ENCODE measurements at places on chromosomes 7 and 10.

- no peak for DNase-seq
These were observed 130.6 kb downstream of the SPAG6 start for GRCh38 chr10:22475651-22476600.

DNA sequence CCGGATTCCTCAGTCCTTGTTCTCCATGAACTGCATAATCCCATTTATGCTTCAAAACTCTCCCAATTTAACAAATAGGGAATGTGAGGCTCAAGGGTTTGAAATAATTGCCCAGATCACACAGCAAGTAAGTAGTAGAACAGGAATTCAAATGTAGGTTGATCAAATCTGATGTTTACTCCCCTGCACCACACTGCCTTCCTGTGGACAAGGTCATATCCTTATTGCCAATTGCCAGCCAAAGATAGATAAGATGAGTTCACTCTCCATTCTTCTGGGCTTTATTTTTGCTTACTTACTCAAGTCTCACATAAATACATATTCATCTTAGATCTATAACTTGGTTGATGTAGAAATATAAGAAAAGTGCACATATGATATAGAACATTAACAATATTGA, 435.2 kb upstream of the ETV1 start:
- no peak for DNase-seq

DNA sequence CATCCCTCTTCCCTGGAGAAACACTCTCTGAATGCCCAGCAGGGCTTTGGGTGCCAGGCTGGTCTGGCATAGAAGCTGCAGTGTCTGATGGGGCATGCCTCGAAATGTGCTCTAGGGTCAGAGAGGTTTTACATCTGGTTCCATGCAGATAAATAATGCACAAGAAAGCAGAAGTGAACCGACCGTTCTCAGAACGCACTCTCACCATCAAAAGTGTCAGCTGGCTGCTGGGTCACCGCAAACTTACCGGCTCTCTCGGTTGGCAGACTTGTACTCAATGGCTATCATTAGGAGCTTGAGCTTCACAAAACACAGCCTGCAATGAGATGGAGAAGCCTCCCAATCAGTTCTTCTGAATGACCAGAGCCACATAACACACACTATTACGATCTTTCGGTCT, 610.0 kb downstream of the KCNMA1 start:
- no peak for DNase-seq

DNA sequence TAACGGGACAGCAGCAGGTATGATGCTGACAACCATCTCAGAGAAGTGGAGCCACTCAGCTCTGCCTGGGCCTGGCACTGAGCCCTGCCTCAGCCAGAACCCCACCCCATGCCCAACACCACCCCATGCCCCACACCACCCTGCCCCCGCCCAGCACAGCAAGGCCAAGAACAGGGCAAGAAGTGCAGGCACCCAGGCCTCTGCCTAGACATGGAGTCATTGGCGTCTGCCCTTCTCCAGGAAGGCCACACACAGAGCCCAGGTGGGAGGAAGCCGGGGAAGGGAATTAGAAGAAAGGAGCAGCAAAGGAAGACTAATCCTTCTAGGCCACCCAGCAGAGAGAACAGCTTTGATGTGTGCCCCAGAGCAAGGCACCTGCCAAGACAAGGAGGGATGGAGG, 18.9 kb downstream of the CAMK2G start:
- DNase-seq: no peak

DNA sequence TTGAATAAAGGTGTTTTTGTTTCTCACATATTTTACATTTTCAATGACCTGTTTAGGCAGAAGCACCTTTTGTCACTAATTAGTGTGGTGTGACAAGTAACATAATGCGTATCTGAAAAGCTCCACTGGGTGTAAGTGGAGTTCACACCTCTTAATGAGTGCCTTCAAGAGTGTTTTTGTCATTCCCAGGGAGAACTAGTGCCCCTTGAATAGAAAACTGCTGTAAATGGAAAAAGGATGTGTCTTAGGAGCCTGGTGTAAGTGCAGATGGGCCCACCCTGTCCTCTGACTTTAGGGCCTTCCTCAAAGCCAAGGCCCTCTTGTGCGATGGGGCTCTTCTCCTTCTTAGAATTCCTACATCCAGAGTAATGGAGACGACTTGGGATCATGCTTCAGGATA, 170.0 kb downstream of the MGMT start:
- DNase-seq: no peak

DNA sequence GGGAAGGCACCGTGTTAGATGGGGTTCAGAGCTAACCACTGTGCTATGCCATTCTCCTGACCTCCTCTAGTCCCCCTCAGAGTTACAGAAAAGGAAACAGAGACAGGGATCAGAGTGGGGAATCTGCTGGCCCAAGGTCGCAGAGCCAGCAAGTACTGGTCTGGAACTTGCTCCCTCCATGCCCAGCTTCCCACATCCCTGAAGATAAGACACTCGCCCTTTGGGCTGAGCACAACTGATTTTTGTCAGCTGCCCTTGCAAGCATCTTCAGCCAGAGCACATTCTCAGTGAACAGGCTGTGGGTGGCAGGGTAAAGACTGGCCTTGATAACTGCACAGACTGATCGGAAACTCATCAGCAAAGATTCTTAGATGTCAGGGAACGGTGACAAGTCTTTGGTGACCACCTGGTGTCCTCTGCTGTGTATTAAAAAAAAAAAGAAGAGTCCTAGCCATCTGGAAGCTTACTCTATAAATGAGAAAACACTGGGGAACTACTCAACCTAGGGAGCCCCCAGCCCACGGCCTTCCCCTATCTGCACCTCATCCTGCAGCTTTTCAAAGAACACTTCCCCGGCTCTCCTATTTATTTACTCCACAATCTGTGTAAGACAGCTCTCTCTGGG, 1.3 kb upstream of the SORBS1 start:
- no peak for DNase-seq

- no peak for DNase-seq
These were observed 130.7 kb downstream of the REEP3 start for GRCh38 chr10:63651864-63652263.

DNA sequence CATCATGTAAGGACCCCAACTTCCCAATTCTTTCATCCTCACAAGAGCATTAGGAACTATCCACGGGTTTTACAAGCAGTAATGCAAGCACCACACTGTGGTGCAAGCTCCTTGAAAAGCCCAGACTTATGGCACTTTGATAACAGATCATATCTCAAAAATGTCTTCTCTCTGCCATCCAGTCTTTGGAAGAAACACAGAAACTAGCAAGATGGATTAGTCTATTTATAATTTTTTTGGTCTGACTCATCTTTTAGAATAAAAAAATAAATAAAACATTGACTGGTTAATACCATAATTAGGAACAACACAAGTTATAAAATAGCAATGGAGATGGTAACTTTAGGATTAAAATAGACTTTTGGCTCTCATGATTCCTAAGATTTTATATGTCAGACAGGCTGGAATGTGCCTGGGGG, 49.0 kb upstream of the CALD1 start:
- DNase-seq: no peak

DNA sequence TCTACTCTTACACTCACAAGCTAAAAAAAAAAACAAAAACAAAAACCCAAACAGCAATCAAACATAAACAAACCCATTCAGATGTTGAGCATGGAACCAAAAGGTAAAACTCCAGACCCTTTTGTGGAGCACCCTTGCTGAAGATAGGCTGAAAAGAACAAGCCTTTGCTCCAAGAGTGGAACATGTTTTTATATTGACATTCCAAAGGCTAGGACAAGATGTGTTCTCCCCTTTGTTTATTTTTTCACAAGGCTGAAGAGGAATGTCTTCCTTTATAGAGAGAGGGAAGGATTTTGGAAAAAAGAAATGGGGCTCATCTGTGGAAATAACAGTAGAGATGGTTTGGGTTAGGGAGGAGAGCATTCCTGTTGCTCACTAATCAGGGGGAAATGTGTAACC, 87.2 kb upstream of the ELMO1 start:
- DNase-seq: no peak

- DNase-seq: no peak
These were observed 52.1 kb upstream of the TMEM72 start for GRCh38 chr10:44858988-44859387.

DNA sequence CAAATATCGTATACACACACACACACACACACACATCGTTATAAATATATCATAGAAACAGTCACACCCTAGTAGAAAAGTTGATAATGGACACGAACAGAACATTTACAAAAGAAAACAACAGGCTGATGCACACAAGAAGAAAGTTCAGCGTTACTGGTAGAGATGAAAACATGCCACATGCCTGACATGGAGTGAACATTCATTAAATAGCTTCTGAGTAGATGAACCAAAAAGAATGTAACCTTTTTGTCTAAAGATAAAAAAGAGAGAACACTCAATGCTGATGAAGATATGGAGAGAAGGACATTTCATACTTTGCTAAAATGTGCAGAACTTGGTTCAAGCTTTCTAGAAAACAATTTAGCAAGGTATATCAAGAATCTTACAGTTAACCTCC, 173.4 kb upstream of the KLF14 start:
- DNase-seq: no peak

DNA sequence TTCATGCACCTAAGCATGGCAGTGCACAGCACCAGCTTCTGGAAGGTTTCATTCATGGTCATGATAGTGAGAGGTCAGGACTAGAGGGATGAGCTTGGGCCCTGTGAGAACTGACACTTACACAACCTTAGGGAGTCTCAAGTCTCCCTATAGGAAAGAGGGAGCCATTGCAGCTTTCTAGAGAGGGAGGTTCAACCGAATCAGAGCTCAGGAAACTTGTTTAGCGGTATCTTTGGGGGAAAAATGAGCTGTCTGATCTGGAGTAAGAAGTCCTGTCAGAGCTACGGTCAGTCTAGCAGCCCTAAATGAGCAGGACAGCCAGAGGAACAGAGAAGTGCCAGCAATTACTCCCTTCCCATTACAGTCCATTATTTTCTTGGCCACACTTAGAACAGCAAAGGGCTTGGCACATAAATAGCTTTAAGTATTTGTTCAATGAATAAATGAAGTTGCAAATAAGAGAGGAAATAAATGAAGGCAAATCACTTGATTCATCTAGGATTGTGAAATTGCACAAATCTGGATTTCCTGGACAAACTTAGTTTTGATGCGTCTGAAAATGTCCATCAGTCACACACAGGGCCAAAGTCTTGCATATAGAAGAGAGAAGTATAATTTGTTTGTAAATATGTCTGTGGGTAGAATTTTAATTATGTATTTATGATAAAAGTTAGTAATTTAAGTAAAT, 262.0 kb downstream of the GLI3 start:
- DNase-seq: no peak

- DNase-seq: no peak
These were observed 281 bp upstream of the EXOC6 start for GRCh38 chr10:92848037-92848440.

GRCh38 chr10:124722798-124723783, 21.1 kb downstream of the FAM53B start:
- DNase-seq: no peak

GRCh38 chr10:90969121-90969534, 48.2 kb upstream of the ANKRD1 start:
- DNase-seq: no peak

GRCh38 chr10:87850742-87851205, 12.6 kb downstream of the KLLN start:
- DNase-seq: peak; percentile 44

GRCh38 chr7:631291-631711, 95.2 kb upstream of the DNAAF5 start:
- no peak for DNase-seq

GRCh38 chr7:108014747-108015682, 12.1 kb upstream of the LAMB1 start:
- no peak for DNase-seq

Data from SW 1271 (cell line).